NCI-H1092 (cell line): ENCODE measurements at places on chromosomes 2 and 18.

- no peak for DNase-seq
These were observed 27.6 kb downstream of the MRPL35 start for GRCh38 chr2:86226636-86227520.

- DNase-seq, result no peak
These were observed 12.4 kb upstream of the ANKRD44 start for GRCh38 chr2:197322724-197323720.

- no peak for DNase-seq
These were observed 311.0 kb downstream of the ZEB2 start for GRCh38 chr2:144208924-144209323.

GRCh38 chr2:172921532-172922236 lies 154.0 kb upstream of the MAP3K20 start:
- DNase-seq, result no peak

GRCh38 chr2:68342470-68342869 lies 22.6 kb upstream of the PLEK start:
- DNase-seq, result no peak

DNA sequence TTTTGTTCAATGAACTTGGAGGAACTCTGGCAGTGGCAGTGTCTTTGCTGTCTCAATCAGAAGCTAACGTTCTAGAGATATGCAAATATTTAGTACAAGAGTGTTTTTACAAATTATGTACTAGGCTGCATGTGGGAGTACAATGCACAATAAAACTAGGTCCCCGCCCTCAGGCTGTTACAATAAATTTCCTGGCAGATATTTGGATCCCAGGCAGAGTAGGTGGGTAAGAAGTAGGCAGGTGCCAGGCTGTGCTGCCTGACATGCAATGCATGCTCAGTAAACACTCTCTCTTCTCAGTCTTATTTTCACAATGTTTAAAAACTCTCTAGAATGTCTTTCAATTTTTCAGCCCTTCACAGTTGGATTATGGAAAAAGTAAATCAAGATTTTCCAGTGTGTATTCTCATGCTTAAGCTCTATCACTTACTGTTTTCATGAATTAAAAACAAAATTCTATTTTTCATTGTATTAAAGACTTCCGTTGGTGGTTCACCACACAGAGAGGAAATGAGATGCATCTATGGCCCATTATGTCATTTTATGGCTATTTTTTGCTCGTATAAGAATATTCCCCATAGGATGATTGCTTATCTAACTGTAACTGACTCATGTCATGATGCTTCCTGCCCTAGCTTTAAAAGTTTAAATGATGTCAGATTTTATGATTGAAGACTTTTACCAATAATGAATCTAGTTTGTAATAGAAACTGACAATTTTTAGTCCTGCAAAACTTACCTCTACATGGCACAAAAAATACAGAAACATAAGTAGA lies 346.1 kb downstream of the RND3 start:
- DNase-seq, result no peak

DNA sequence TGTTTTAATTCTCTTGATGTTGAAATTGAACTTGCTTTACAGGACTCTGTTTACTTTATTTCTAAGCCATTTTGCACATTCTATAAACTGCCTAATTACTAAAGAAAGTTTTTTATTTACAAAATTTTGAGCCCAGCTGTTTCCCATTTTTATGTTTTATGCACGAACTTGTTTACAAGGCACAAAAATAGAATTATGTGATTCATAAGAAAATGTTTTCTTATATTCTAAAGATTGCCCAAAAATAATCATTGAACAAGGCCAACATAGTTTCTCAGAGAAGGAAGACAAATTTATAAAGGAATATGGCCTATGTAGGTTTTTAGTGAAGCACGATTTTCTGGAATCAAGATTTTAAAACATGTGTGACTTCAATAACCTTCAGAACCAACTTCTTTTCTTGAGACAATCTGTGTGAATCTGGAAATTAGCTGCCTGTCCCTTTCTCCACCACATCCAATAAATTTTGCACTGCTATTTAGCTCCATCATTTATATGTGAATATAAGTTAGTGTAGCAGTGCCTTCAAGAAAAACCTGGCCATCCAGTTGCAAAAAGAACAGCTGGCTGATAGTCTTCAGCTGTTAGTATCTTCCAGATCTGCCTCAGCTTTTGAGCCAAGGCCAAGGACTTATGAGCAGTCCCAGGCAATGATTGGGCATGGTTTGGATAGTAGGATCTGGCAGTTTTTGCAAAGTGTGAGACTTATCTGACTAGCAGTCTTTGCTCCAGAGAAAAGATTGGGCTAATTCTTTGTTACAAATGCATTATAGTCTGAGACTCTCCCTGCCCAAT lies 253.2 kb upstream of the COL3A1 start:
- no peak for DNase-seq

DNA sequence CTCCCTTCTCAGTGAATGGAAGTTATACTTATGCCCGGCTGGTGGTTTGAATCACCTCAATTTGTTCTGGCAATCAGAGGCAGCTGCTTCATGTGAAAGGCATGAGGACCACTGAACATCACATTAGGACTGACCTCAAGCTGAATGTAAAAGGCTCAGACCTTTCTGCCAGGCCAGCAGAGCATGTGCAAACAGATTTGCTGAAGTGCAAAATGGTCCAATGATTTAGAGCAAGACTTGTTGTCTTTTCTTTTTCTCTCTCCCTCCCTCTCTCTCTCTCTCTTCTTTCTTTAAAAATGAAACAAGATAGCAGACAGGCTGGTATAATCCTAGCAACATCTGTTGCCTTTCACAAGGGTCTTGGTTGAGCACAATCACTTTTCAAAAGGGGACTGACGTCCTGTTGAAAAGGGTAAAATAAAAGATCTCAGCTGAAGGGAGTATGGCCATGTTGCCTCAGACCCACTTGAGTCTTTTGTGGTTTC lies 13.3 kb upstream of the CDH7 start:
- peak; percentile 84 for DNase-seq

GRCh38 chr2:218129458-218130135 lies 3.8 kb downstream of the CXCR2 start:
- DNase-seq, result no peak

DNA sequence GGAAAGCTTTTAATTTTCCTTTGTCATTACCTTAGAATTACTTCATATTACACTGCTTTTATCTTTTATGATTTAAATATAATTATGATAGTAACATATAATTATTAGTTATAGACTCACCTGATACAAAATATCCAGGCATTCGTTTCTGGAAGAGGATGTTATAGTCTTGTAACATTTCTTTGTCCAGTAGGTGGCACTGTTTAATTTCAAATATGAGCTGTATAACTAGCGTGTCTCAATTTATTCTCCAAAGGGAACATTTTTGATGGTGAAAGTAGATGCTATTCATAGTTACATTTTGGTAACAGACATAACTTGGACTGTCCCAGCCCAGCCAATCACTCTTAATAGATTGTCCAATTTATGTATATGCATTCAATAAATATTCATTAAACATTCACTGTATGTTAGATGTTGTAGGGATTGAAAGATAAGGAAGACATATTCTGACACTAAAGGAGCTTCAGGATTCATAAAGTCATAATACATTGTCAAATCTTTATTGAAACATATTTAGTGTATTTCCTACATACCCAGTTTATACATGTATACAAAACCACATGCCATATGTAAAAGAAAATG lies 19.2 kb downstream of the DAW1 start:
- DNase-seq, result peak; percentile 12

GRCh38 chr2:88765154-88765888 lies 73.8 kb downstream of the RPIA start:
- DNase-seq, result peak; percentile 52

GRCh38 chr18:48531908-48532307 lies 6.9 kb upstream of the CTIF start:
- DNase-seq, result no peak

DNA sequence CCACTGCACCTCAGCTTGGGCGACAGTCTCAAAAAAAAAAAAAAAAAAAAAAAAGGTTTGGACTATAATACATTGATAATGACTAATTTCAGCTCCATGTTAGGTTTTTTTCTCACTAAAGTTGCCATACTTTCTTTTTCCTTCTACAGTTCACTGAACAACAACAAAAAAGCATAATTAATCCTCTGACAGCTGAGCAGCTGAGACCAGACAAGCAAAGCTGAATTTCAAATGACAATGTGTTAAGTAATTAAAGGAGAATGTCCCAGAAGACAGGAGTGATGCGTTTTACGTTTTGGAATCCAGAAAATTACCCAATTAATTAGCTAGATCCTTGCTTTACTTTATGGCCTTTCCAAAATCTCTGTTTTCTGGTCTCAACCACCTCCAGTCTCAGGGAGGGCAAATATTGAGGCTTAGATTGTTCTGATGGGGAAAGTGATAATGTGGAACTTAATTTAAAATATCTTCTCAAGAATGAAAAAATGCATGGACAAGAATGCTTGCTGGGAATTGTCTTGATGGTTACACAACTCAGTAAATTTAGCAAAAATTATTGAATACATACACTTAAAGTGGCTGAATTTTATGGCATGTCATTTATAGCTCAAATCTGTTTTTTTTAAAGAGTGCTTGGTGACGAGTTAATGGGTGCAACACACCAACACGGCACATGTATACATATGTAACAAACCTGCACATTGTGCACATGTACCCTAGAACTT lies 17.4 kb upstream of the RMDN2 start:
- DNase-seq, result no peak

GRCh38 chr18:79540161-79540903 lies 139.3 kb upstream of the CTDP1 start:
- DNase-seq, result no peak
